ENCODE measurements at places on chromosomes 1 and 21.

DNA sequence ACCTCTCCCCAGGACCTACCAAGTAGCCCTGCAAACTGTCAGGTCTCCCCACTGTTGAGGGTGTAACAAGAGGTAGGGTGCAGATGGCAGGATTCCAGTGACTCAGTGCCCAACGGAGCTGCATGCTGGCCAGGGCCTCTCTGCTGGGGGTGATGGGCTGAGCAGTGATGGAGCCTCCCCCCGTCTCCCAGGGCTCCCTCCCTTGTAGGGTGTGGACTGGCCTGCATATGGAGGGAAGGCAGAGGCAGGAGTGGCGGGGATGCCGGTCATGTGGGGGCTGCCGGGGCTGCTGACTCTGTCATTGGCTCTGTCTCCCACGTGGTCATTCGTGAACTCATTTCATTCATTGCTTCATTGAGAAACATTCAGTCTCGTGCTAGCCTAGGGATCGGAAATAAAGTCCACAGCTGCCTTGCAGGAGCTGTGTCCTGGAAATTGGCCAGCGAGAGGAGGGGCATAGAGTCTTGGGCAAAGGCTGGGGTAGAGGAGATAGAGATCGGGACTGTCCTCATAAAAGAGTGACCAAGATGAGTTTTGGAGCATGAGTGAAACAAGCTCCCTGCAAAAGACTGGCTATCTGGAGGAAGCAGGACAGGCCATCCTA lies 22.9 kb upstream of the DISP3 start:
- no peak for DNase-seq

- no peak for DNase-seq
These were observed 791 bp upstream of the CFAP298 start for GRCh38 chr21:32612999-32613337.

DNA sequence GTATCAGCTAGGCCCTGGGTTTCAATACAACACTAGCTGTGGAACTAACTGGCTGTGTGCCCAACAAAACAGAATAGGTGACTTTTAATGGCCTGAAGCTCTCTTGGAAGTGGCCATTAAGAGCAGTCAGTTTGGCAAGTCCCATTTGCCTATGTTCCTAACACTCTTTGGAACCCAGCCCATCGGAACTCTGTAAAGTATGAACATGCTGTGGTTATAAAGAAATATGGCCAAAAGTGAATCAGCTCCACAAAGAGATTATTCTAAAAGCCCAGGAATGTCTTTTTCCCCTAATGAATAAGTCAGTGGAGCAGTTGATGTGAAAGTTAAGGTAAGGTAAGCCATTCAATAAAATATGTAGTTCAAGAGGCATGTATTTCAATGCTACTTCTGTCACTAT lies 223.7 kb upstream of the ADAMTS5 start:
- DNase-seq = no peak

DNA sequence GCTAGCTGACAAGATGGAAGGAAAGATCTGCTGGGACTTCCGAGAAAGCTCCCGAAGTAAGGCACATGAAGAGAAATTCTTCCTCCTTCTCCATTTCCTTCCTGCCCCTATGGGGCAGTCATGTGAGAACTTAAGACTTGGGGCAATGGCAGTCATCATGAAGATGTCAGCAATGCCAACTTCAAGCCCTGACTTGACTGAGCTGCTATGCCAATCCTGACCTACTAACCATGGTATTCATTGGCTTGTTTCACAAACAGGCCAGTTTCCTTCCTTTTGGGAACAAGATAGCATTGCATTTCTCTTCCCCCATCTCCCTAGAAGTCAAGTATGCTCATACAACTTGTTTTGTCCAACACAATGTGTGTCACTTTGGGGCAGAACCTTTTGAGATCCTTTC lies 25.5 kb downstream of the GRIK1 start:
- no peak for DNase-seq

DNA sequence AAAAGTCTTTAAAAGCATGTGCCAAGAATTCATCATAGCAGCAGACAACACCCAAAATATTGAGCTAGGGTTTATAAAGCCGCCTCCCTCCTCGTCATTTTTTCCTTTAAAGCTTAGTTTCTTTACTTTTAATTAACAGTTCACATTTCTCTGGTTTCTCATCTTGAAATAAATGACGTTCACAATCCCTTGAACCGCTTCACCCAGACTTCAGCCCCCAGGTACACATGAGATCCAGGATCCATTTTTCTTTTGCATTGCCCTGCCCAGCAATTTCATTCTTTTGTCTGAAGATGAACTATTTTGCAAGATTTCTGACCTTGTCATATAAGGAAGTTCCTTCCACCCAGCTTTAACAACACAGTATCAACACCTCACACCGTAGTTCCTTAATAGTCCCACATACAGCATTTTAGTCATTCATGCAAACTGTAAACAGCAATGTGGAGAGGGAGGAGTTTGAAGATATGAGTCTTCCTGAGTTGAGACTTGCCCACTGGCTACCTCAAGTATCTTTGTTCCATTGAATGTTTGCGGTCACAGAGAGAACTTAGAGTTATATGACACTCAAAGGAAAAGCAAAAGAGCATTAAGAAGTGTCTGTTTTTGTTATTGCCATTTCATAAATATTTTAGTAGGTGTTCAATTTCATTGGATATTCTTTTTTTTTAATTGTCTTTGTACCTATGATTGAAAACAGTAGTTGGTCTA lies 35.3 kb upstream of the CACYBP start:
- DNase-seq = no peak

DNA sequence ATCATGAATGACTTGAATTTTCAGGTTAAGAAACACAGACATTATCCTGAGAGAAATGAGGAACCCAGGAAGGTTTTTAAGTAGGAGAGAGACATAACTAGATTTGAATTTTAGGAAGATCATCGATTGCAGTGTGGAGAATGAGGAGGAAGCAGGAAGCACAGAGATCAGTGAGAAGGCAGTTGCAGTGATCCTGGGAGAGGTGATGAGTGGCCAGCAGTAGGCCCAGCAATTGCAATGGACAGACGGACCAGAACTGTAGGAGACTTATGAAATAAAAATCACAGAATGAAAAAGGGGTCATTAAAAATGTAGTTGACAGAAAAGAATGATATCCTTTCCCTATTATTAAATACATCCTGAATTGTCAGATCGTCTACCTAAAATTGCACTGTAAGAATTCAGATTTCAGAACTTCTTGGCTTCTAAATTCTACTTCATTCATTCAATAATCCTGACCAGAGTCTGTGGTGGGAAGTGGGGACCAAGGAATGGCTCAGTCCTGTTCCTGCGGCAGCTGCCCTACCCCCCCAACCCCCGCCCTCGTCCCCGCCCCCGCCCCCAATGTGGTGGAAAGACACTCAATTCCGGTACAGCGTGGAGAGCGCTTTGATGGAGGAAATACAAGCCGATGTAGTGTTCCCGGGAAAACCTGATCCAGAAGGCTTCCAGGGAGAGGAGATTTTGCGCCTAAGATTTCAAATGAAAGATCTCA lies 35.1 kb downstream of the SLC2A1 start:
- DNase-seq = no peak

- no peak for DNase-seq
These were observed 6.9 kb upstream of the RABGAP1L start for GRCh38 chr1:174152427-174152826.

GRCh38 chr21:44407493-44407892 lies 47.8 kb upstream of the LRRC3 start:
- DNase-seq = no peak

DNA sequence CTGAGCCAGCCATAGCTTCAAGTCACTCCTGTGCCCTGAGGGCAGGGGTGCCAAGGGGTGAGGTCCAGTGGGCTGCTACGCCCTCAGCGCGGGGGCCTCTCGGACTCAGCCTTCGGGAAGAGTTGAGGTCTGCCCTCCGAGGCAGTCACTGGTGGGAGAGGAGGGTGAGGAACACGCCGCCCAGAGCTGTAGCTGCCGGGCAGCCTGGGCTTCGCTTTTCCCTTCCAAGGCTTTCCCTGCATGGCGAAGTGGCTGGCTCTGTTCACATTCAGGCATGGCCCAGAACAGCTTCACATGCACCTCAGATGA lies 43.0 kb upstream of the C1orf174 start:
- DNase-seq = no peak

- DNase-seq = no peak
These were observed 73.3 kb downstream of the HSF2BP start for GRCh38 chr21:43585924-43586413.

- DNase-seq = peak; percentile 85
These were observed 18.7 kb downstream of the C1orf198 start for GRCh38 chr1:230849451-230850224.

DNA sequence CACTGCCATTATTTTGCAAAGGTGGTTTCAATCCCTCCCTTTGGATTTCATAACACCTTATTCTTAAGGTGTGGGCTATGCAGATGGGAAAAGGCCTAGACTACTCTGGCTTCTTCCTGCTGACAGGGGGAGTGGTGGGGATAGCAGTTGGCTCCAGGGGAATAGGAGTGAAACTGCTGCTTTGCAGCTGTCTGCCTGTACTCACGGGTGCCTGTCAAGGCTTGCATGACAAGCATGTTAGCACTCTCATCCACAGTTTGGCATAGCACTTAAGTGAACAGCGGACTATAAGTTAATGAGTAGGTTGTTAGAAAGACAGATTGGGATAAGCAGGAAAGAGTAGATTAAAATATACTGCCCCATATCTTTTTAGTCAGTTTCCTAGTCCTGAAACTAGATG lies 287.5 kb upstream of the DAB1 start:
- no peak for DNase-seq

- DNase-seq = no peak
These were observed 22.7 kb downstream of the CLIC6 start for GRCh38 chr21:34691390-34692032.

GRCh38 chr1:211132721-211133392 lies 1.1 kb downstream of the KCNH1 start:
- no peak for DNase-seq

DNA sequence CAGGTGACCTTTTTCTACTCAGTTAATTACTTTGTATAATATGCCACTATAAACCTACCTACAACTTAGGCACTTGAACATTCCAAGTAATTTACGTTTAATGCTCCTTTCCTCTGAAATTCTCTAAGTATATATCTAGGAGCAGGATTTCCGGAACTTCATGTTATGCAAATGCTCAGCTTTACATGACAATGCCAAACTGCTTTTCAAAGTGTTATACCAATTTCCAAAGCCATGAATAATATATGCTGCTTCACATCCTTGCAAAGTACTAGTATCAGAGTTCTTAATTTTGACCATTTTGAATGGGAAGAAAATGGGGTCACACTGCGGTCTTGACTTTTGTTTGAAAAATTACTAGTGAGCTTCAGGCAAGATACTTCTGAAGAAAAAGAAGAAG lies 5.8 kb upstream of the XCL1 start:
- no peak for DNase-seq

GRCh38 chr1:32754317-32755097 lies 51.9 kb upstream of the SYNC start:
- DNase-seq = peak; percentile 63

DNA sequence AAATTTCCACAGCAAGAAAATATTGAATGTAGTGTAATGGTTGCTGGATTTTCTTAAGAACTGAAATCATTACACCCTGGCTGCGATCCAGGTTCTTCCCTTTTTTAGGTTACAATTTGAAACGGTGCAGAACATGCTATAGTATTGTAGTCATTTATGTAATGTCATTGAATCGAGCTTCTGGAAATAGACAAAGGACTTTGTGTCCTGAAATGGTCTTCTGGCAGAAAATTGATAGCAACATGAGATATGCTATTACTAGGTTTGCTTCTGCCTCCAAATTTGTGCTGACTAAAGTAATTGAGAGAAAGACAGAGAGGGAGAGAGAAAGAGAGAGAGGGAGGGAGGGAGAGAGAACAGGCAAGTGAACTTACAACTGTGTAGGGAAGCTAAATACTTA lies 146.2 kb upstream of the NFIA start:
- DNase-seq = no peak

- DNase-seq = no peak
These were observed 70.2 kb upstream of the S1PR1 start for GRCh38 chr1:101166583-101167120.

DNA sequence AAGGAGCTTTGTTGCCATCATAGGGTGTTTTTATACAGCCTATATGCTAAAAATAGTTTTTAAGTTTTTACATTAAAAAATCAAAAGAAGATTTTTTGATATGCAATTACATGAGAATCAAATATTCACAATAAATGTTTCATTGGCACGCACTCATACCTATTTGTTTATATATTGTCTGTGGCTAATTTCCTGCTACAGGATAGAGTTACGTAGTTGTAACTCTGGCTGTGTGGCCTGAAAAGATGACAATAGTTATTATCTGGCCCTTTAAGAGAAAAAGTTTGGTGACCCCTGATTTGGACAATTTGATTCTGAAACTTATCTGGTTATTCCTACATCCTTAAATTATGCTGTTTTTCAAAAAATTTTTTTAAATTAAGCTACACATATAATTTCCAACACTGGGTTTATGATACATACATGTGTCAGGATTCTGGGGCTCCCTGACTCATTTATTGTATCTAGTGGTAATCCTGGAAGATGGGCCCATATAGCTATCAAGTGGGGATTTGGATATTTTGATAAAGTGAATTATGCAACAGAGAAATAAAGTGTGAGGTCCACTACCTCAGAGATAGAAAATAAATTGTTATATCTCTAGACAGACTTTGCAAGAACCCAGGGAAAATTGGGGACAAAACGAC lies 370.2 kb upstream of the LYPLAL1 start:
- DNase-seq = no peak

DNA sequence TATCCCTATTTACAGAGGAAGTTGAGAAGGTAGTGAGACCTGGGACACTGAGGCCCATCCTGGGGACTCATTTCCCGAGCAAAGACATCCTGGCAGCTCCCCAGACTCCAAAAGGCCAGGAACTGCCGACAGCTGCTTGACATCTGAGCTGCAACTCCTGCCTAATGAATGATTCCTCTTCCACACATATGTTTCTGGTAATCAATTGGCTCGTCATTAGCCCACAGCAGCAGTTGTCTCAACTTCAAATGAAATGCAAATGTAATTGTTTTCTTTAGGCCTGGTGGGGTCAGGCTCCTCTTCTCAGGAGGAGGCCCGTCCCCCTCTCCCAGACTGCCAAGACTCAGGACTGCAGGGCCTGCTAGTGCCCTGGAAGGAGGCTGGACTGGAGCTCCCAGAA lies 61.8 kb upstream of the DISP3 start:
- no peak for DNase-seq

DNA sequence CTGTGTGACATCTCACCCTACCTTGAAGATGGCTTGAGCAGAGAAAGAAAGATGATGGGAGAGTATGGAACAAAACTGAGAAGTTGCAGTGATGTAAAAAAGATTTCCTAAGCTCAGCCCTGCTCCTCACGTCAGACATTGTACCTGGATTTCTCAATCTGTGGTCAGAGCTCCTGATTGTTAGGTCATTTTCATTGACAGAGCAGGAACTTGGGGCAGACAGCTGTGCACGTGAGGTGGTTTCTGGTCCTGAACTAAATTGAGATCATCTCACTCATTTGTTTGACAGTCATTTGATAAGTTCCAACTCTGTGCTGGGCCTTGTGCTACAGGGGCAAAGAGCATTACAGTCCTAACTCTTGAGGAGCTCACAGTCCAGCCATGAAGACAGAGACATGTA lies 10.2 kb downstream of the TRAF3IP3 start:
- no peak for DNase-seq

GRCh38 chr1:56135069-56135863 lies 444.1 kb downstream of the PLPP3 start:
- no peak for DNase-seq

GRCh38 chr1:224747578-224747977 lies 131.5 kb downstream of the CNIH3 start:
- no peak for DNase-seq

- DNase-seq = no peak
These were observed 193.1 kb upstream of the UBE2U start for GRCh38 chr1:64010316-64010715.
